ENCODE measurements at places on chromosomes 3 and 15.

- DNase-seq = no peak
These were observed 20.1 kb downstream of the ZDHHC3 start for GRCh38 chr3:44955917-44956316.

GRCh38 chr3:75262661-75263060, 401.5 kb upstream of the FRG2C start:
- no peak for DNase-seq

GRCh38 chr15:45603881-45604280, 16.7 kb downstream of the BLOC1S6 start:
- DNase-seq = no peak

DNA sequence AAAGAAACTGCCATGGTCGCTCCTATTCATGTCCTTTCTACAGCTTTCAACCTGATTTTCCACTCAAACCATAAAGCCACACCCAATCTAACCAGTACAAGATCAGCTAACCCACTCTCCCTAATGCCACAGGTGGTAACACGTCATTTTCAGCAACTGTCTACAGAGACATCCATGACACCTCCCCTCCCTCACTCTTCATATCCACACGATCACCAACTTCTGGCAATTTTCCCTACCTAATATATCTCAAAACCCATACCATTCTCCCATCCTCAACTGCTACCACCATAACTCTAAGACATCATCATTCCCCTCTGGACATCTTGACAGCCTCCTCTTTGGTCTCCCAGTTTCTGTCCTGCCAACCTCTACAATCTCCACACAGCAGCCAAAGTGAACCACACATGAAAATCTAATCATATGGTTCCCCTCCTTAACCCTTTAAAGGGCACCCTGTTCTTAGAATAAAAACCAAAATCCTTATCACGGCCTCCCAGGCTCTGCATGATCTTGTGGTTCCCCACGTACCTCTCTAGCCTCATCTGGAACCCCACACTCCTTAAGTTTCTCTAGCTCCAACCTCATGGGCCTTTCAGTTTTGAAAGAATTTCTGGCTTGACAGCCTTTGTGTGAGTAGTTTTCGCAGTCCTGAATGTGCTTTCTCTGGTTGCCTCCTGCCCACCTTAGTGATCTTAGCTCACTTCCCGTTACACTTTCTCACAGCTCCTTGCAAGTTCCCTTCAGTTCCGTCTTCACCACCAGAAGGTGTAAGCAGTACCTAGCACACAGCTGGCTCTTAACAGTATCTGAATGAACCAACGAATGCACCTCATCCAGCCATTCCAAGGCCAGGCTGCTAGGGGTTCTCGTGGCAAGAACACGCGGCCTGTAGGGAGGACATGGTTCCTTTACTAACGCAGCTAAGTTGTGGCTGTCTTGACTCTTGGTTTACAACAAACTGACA, 33.4 kb downstream of the SPINK8 start:
- DNase-seq = peak; percentile 54

DNA sequence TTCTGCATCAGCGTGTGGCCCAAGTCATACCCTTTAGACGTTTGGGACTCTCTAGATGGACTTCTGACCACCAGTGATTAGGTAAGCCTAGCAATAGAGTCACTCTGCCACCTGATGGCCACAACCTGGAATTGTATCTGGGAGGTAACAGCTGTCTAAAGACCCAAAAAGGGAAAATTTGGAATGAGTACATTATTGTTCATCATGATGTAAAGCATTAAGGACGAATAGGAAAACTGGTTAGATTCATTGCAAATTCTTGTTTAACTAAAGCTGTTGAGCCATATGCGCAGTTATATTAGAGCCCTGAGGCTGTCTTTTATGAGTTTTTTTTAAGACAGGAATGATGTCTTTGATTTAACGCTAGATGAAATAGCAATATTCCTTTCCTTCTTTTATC, 63.6 kb downstream of the FAM81A start:
- DNase-seq = peak; percentile 14

DNA sequence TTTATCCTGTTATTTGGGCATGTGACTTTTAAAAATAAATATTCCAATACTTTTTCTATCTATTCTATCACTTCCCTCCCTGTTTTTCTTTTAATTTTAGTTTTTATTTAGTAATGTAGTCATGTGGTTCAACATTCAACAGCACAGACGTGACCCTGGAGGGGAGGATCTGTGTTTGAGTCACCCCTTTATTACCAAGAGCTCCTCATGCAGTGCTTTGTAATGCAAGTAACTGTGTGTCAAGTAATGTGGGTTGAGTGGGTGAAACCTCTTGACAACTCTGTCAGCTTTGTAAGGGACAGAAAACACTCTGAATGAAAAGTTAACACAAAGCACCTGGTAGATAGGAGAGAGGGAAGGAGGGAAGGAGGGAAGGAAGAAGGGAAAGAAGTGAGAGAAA, 89.7 kb upstream of the FGF12 start:
- DNase-seq = peak; percentile 24

GRCh38 chr3:113695431-113695785, 1.0 kb downstream of the USF3 start:
- DNase-seq = no peak

GRCh38 chr3:143775459-143775858, 72.8 kb downstream of the SLC9A9 start:
- no peak for DNase-seq

DNA sequence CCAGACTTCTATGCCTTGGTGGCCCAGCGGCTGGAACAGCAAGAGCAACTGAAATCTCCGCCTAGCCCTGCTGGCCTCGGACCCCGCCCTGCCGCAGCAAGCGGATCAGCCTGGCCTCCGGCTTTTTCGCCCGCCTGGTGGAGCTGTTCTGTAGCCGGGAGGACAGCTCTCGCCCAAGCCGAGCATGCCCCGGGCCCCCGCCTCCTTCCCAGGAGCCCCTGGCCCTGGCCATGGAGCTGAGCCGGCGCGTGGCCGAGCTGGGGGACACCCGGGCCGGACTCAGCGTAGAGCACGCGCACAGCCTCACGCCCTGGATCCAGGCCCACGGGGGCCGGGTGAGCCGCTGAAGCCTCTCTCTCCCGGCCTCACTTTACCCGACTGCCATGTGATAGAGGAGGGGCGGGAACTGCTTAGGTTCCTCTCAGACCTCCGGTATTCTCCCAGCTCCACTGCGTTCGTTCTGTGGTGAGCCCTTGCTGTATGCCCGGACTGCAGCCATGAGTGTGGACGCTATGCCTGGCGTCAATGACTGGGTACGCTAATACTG, 24.1 kb upstream of the MRPL3 start:
- DNase-seq = peak; percentile 14

DNA sequence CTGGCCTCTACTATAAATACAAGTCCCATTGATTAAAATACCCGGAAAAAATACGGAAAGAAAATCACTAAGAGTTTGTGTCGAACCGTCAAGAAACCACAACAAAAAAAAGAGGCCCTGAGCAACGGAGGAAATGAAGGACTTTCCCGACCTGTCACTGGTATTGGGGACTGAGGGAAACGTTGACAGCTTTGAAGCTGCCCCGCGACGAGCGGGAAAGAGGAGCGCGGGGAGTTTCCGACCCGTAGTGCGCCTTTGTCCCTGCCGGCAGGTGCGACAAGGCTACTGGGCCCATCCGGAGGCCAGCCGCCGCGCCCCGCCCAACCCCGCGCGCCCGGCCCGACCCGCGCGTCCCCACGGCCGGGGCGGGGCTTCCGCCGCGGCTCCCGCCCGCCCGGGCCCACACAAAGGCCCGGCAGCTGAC, 416 bp downstream of the PBRM1 start:
- DNase-seq = peak; percentile 90

- no peak for DNase-seq
These were observed 15.3 kb upstream of the CCNDBP1 start for GRCh38 chr15:43169888-43170287.

DNA sequence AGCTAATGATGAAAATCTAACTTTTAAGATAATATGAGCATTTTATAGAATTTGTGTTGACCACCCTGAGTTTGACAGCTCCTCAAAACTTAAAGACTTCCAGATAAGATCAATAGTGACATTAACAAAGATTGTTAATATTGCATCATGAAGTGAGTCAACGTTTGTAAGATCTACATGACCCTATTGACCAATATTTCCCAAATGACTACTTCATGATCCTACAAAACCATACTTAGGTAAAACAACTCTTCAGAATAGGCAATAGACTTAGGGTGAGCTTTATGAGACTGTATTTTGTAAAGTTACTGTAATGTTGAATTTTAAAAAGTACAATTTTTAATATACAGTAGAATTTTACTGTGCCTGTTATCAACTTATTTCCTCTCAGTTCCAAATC, 422.7 kb upstream of the ALCAM start:
- DNase-seq = no peak

DNA sequence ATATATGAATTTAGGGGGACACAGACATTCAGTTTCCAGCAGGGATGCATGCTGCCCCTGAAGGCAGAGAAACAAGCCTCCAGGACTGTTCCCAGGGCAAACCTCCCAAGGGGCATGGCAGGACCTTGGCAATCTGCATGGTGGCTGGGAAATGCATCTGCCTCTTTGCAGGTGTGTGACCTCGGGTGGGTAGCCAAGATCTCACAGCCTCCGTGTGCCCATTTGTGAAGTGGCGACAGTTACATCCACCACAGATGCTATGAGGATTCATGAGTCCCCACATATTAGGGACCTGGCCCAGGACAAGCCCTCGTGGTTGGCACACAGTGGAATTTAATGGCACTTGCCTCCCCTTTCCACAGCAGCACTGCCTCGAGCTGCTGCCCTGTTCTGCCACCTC, 29.9 kb downstream of the SLC28A1 start:
- DNase-seq = no peak

GRCh38 chr3:66499881-66500575, 794 bp downstream of the LRIG1 start:
- DNase-seq = peak; percentile 50

Measured in stimulated activated naive CD8-positive, alpha-beta T cell treated with anti-CD3 and anti-CD28 coated beads, Interleukin-15, amount 100 ng/mL, for 72 hours (primary cell).